Amniotic epithelial cell (primary cell): ENCODE measurements at places on chromosomes 1 and 21.
A peak's percentile ranks its signal among the peaks of the same experiment; 100 is the strongest.

DNA sequence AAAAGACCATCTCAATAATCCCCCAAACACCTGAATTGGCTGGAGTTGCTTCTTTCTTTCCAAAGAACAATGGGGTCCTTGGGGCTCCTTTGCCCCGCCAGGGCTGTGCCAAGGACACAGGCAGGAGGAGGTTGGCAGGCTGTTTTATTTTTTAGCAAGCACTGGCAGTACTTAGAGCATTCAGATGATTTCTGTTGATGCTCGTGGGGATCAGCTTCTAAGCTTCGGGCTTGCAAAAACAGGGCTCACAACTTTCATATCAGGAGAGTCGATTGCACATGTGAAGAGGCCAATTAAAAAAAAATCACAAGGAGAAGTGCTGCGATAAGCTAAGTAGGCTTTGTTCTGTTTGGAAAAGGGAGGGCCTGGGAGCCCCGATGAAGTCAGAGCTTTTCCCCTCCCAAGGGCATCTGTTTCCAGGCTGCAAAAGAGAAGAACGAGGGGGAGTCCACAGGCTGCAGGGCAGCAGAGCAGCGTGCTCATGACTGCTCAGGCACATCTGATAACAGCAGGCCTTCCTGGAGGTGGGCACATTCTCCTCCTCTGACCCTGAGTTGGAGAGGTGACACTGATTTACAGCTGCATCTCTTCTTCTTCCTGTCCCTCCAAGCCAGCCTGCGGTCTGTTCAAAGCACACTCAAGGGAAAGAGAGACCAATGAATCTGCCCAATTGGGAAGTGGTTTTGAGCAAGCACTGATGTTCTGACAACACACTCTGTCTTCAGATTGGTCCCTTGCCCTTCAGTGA is 27.3 kb upstream of the BCAR3 start:
- peak; percentile 87 for DNase-seq

GRCh38 chr1:159835356-159835755 is 8.7 kb downstream of the SLAMF8 start:
- DNase-seq = no peak

- no peak for DNase-seq
Measured at GRCh38 chr1:20713440-20713839, 4.4 kb downstream of the KIF17 start.

GRCh38 chr1:220696863-220697231 is 6.7 kb downstream of the C1orf115 start:
- DNase-seq = peak; percentile 37
